Activated CD4-positive, alpha-beta T cell treated with anti-CD3 and anti-CD28 coated beads for 1 hour (primary cell): ENCODE measurements at places on chromosomes 6 and 20.

GRCh38 chr6:139265512-139266190, 26.1 kb downstream of the TXLNB start:
- DNase-seq = no peak

DNA sequence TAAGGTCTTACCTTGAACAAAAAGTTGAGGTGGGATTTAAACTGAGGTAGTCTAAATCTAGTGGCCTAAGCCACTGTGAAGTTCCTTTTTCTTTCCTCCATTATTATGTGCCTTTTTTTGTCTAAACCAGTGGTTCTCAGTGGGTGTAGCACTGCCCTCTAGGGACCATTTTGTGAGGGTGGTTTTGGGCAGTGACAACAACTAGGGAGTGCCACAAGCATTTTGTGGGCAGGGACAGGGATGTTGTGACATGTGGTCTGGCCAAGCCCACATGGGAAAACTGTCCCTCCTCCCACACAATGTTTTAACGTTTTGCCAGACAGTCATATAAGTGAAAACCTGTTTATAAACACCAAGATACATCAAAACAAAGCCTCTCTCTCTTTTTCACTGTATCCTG, 899.4 kb upstream of the FLRT3 start:
- DNase-seq = no peak

- no peak for DNase-seq
Observed at GRCh38 chr20:36532388-36532787, 8.9 kb upstream of the MYL9 start.

DNA sequence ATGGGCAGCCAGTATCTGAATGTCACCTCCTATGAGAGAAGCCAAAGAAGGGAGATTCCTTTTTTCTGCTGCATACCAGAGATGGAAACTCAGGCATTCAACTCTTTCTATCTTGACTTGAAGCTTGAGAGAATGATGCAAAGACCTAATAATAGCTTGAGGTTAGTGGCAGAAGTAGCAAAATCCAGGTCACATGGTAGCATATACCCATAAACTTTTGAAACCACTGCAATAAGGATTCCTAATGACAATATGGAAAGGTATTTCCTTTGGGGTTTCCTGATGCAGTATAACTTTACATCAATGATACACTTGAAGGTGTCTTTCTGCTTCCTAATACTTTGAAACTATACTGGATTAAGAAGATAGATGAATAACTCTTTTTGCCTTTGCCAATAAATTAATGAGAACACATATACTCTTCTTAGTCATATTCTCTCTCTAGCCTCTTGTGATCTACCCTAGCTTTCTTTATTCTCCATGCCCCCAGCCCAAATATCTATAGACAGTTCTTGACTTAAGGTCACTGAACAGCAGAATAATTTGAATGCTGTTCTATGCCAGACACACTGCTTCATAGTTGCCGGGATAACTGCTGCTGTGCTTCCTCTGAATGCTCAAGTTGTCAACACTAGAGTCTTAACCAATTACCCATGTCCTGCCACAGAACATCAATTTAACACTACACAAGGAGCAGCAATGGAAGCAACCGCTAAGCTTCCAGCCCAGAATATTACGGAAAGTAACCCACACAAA, 155.5 kb upstream of the SIM1 start:
- DNase-seq = no peak

GRCh38 chr6:168152306-168152963, 73.4 kb upstream of the FRMD1 start:
- no peak for DNase-seq

DNA sequence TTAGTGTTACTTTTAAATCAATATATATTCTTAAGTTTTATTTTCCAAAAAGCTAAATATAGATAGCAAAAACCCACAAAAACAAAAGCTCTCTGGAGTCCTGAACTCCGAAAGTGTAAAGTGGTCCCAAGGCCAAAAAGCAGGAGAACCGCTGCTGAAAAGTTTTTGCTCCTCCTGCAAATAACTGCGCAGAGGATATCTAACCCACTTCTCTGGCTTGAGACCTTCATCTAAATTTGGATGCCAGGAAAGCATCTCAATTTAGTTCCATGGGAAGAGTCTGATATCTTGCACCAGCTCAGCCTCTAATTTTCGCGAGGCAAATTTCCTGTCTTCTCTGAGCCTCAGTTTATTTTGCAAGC, 523 bp downstream of the MRPS10 start:
- no peak for DNase-seq

- no peak for DNase-seq
Observed at GRCh38 chr6:19312241-19312978, 524.8 kb upstream of the ID4 start.

DNA sequence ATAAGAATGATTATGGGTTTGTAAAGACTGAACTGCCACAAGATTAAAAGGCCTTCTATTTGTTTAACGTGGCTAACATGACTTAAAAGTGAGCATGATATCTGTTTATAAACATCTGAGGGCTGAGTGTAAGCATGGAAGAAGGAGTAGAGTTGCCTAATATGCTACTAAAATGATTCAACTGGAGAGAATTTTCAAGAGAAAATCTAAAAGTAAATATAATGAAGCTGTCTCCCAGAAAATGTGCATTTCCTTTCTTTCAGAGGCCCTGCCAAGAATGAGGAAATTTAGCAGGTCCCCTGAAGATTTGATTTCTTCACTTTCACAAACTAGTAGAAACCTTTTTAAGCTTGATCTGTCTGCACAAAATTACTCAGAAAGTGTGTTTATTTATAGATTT, 4.2 kb upstream of the EYA4 start:
- DNase-seq = no peak

- no peak for DNase-seq
Observed at GRCh38 chr20:38799203-38799602, 6.3 kb upstream of the PPP1R16B start.

DNA sequence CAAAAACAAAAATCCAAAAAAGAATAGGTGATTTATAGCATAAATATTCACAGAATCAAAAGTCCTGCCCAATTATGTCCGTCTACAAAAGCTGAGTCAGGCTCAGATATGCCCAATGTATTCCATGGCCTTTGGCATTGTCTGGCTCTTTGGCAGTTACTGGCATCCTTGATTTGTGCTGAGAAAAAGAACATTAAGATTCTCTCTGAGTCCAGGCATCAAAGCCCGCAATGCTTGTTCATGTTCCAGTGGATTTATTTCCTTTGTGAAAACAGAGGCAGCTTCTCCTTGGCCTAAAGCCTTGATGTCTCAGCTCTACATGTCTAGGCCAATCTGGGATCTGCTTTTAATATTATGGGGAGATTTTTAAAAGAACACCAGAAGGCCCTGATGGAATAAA, 76.1 kb upstream of the SLC4A11 start:
- DNase-seq = no peak

- no peak for DNase-seq
Observed at GRCh38 chr6:3911614-3912336, 62.6 kb downstream of the FAM50B start.

DNA sequence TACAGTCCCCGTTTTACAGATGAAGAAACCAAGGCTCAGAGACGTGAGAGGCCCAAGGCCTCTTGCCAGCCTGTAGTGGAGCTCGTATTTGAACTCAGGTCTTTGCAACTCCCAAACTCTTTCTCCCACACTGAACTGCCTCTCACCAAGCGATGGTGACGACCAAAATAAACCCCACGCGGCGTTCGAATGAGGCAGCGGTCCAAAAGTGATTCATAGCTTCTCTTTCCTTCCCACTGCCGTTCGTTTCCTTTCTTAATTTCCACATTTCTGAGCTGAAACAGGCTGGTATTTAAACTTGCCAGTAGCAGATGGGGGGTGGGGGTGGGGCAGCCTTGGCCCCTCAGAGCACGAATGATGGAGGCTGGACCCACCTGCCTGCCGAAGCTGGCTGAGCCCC, 252.9 kb upstream of the KCNG1 start:
- no peak for DNase-seq

GRCh38 chr6:41347378-41348050, 12.1 kb downstream of the NCR2 start:
- DNase-seq = no peak

DNA sequence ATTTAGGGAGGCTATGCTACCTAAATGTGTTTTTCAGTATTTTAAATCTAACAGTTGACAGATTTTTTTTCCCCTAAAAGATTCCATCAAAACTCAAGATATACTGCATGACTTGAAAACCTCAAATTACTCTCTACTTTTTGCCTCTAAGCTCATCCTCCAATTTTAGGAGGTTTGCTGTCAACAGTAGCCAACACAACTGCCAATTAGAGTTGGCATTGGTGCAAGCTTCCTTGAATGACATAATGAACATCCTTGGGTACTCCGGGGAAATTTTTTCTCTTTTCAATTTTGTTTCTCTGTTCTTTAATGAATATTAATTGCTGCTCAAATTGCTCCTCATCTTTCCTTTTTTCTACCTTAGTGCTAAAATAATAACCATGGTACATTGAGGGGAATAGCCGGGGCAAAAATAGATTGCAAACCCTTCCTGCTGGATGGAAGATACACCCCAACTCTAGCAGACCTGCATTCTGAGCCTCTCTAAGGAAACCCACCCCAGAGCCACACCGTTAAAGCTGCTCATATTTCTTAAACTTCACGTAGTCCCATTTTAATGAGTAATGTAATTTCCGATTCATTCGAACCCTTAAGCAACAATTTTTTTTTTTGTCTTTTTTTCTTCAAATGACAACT, 34.3 kb downstream of the SLC22A23 start:
- DNase-seq = no peak

DNA sequence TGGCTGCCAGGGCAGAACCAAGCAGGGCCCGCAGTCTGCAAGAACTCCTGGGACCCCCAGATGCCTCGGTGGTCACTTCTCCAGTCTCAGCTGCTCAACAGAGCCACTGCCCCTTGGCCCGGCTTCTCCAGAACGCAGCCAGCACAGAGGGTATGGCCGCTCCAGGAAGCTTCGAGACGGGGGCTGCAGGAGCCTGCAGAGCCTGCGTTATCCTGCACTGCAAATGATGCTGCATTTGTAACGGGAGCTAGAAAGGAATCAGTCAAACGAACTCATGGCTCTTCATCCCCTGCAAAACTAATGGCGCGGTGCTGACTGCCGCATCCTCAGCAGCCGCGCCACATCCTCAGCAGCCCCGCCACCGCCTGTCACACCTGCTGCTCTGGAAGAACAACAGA, 254.9 kb downstream of the TAF4 start:
- no peak for DNase-seq

DNA sequence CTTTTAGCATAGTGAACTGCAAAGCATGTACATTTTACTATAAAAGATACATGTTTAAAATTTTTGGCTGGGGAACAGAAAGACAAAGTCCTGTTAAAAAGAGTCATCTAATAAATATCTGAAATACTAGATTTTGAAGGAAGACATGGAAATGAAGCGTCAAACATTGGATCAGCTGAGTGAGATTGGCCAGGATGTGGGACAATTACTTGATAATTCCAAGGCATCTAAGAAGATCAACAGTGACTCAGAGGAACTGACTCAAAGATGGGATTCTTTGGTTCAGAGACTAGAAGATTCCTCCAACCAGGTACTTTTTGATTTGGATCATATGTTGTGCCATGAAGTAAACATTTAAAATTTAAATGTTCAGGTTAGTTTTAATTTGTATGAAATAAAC, 162.3 kb downstream of the UTRN start:
- DNase-seq = no peak

GRCh38 chr20:32240205-32240604, 32.5 kb downstream of the POFUT1 start:
- DNase-seq = no peak

GRCh38 chr6:18973251-18973650, 586.1 kb downstream of the RNF144B start:
- no peak for DNase-seq

GRCh38 chr6:47102331-47102730, 60.2 kb upstream of the ADGRF1 start:
- DNase-seq = no peak

DNA sequence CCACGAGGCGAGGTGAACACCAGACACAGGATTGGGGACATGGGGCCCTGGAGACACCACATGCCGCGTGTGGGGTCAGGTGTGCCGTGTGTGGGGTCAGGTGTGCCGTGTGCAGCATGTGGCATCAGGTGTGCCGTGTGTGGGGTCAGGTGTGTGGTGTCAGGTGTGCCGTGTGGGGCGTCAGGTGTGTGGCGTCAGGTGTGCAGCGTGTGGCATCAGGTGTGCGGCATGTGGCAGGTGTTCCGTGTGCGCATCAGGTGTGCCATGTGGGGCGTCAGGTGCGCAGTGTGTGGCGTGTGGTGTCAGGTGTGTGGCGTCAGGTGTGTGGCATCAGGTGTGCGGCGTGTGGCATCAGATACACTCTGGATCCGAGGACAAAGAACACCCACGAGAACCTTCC, 77.9 kb downstream of the WDR27 start:
- no peak for DNase-seq

- DNase-seq = peak; percentile 64
Observed at GRCh38 chr20:5529331-5530148, 212.8 kb upstream of the PROKR2 start.

- DNase-seq = no peak
Observed at GRCh38 chr6:126548300-126548699, 208.4 kb downstream of the CENPW start.

DNA sequence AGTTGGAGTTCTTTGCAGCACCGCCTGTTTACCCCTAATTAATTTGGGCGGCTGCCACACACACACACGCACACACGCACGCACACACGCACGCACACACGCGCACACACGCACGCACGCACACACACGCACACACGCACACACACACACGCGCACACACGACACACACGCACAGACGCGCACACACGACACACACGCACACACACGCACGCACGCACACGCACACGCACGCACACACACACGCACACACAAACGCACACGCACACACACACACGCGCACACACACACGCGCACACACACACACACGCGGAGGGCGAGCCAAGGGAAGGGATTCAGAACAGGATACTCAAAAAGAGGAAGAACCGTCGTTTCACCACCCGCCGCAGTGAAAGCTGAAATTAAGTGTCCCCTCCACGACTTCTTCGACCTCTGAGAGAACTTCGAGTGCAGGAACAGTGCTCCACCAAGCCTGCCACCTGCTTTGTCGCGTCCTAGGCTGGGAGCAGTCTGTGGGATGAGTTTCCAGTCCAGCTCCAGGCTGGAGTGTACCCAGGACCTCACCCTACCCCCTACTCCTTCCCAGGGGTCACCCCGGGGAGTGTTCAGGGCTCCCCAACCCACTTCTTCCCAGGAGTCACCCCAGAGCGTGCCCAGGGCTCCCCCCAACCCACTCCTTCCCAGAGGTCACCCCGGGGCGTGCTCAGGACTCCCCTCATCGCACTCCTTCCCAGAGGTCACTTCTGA, 1.1 kb downstream of the RNASET2 start:
- DNase-seq = no peak

DNA sequence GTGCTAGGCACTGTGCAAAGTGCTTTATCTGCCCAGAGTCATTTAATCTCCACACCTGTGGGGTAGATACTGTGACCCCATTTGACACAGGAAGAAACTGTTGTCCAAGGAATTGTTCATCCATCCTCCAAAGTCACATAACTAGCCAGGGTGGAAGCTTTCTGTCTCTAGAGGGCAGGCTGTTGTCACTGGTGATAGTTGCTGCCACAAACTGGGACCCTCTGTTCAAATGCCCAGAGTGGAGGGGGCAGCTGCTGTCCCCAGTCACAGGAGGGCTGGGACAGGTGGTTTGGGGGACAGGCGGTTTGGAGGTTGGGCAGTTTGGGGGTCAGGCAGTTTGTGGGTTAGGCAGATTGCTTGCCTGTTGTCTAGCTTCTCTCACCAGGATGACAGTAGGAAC, 16.1 kb upstream of the TMEM242 start:
- DNase-seq = no peak
